CD8-positive, alpha-beta memory T cell (primary cell): ENCODE measurements at places on chromosomes 7 and 10.

DNA sequence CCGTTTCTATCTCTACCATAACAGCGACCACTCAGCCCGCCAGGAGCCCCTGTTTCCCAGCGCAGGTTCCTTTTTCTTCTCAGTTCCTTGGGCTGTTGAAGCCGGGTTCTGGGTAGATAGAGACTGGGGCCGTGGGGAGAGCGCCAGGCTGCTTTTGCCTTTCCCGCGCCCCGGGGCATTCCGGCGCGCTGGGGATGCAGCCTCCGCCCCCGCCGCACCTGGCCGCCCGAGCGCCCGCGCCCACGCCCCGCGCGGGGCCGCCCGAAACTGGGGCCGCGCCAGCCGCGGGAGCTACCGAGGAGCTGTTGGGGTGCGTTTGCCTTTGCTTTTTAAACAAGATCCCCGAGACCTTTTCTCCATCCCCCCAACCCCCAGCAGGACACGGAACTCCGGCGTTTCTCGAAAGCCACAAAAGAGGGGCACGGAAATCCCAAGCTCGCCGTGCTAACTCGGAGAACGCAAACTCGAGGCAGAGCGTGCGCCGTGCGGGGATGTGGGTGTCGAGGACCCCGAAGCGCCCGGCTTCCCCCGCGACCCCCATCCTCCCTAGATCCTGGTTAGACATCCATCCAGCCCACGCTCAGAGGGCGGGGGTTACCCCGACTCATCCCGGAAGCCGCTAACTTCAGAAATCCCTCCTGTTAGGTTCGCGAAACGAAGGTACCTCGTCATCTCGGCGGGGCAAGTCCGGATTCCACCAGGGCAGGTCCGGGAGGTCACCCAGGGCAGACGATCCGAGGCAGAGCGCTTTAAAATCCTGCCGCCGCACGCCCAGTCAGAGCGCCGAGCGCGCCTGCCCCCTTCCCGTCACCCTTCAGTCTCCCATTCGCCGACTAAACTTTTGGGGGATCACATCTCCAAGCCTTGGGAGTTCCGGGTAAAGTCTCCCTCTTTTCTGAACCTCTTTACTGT, 1.0 kb downstream of the GRM8 start:
- no peak for DNase-seq

- DNase-seq, result peak; percentile 54
Measured at GRCh38 chr10:30591249-30591670, 38.3 kb downstream of the LYZL2 start.

DNA sequence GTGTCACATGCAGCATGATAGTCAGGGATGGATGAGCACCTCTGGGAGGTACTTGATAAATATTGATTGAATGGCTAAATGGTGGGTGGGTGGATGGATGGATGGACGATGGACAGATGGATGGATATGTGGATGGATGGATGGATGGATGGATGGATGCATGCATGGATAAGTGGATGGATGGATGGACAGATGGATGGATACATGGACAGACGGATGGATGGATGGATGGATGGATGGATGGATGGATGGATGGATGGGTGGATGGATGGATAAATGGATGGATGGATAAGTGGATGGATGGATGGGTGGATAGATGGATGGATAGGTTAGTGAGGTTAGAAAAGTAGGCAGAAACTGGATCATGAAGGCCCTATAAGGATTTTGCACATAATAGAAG, 37.4 kb downstream of the PTPRE start:
- no peak for DNase-seq

DNA sequence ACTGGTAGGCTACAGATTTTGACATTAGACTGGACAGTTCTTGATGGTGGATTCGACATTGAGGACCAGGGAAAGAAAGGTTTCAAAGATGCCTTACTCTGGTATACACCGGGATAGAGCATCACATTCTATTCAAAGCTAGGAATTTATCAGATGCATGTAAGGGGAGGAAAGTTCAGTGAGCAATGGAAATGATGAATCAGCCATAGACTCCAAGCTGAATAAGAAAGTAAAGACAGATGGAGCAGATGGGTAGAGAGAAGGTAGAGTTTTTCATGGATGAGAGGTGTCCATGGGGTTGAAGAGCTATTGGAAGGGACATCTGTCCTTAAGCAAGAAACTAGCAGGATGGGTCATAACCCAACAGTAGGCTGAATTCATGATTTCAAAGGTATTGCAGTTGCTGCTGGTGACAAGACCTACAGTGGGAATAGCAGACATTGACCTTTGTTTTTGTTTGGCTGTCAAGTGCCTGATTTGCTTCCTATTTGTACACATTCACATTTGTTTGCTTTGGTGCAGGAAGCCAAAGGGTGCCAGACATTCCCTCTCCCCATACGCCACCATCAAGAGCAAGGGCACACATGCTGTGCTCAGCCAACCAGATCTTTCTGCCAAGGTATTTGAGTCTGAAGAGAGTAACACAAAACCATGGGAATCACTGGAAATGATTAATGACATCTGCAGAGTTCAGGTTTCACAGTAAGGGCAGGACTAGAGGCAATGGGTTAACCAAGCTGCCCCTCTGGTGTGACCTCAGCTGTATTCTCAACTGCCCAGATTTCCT, 8.6 kb upstream of the CACUL1 start:
- DNase-seq, result no peak

DNA sequence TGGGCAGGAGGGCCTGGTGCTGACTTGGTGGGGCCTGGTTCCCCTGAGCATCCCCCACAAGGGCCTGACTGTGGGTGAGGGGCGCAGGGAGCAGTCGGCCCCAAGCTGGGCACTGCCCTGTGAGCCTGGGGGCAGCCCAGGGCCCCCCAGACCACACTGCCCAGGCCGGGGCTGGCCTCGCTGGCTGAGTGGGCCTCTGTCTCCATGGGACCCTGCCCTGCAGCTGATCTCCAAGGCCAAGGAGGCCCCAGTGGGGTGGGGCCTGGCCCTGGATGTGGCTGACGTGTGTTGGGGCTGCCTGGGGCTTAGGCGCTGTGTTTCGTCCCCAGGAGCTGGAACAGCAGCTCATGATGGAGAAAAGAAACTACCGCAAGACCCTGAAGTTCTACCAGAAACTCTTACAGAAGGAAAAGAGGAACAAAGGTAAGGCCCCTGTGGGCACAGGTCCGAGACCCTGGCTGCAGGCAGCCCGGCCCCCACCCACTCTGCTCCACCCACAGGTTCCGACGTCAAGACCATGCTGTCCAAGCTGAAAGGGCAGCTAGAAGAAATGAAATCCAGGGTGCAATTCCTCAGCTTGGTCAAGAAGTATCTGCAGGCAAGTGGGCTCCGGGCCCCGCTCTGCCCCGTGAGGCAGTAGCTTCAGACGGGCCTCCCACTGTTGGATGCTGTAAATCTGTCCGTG, 23.5 kb upstream of the UTF1 start:
- no peak for DNase-seq

DNA sequence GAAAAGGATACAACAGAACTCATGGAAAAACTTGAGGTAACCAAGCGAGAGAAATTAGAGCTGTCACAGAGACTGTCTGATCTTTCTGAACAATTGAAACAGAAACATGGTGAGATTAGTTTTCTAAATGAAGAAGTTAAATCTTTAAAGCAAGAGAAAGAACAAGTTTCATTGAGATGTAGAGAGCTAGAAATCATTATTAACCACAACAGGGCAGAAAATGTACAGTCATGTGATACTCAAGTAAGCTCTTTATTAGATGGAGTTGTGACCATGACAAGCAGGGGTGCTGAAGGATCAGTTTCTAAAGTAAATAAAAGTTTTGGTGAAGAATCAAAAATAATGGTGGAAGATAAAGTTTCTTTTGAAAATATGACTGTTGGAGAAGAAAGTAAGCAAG, 62.1 kb downstream of the AKAP9 start:
- DNase-seq, result no peak

DNA sequence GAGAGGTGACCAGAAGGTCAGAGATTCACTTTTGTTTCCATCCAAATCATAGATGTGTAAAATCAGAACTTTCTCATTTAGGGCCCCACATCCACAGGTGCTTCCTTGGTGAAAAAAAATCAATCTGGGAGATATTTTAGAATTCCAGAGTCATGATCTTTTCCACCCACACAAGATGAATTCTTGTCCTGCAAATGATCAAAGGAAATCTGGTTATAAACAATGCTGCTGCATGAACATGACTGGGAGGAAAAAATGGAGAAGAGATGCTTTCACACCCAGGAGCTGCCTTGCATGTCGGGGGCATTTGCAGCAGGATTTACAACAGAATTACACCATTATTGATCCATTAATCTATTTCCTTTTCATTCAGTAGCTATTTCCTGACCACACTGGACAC, 106.5 kb upstream of the TMEM72 start:
- no peak for DNase-seq

DNA sequence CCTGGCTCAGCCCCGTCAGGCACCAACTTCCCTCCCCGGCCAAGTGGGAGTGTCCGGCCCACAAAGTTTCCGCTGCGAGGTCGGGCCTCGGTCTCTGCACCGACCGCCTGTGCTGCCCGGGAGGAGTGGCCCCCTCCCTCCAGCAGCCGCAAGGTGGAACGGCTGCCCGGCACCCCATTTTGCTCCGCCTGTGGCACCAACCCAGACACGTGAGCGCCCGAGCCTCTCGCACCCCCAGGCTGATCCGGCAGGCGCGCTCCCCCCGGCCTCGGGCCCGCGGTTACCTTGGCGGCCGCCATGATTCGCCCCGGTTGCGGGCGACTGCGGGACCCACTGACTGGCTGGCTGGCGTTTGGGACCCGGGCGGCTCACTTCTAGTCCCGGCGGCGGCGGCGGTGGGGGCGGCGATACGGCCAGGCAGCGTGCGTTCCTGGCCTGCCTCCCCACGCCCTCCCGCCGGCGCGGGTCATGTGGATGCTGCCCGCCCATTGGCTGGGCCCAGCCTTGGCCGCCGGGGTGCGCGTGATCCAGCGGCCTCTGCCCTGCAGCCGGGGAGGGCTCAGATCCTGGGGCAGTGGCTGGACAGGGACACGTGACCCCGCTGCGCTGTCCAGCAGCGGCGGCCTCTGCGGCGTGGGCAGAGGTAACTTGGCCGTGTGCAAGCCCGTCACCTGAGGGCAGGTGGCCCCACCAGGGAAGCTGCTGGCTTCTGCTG, at the start of gene SLC25A13:
Gene SLC25A13 (minus strand): TSS at position 441 of the 715 bp plus-strand sequence. CDS start 142 bp downstream, at position 299.
- peak; percentile 53 for DNase-seq
